ENCODE measurements at places on chromosomes 2 and 18.

- no peak for DNase-seq
Observed at GRCh38 chr2:200677721-200678532, 92.1 kb downstream of the AOX1 start.

- DNase-seq, result no peak
Observed at GRCh38 chr2:54691445-54692135, 31.9 kb upstream of the EML6 start.

GRCh38 chr2:239067196-239067865 is 219.4 kb downstream of the TWIST2 start:
- no peak for DNase-seq

- no peak for DNase-seq
Observed at GRCh38 chr2:237639836-237640220, 12.4 kb downstream of the LRRFIP1 start.

GRCh38 chr2:69791045-69791444 is 38.4 kb upstream of the GMCL1 start:
- peak; percentile 8 for DNase-seq

DNA sequence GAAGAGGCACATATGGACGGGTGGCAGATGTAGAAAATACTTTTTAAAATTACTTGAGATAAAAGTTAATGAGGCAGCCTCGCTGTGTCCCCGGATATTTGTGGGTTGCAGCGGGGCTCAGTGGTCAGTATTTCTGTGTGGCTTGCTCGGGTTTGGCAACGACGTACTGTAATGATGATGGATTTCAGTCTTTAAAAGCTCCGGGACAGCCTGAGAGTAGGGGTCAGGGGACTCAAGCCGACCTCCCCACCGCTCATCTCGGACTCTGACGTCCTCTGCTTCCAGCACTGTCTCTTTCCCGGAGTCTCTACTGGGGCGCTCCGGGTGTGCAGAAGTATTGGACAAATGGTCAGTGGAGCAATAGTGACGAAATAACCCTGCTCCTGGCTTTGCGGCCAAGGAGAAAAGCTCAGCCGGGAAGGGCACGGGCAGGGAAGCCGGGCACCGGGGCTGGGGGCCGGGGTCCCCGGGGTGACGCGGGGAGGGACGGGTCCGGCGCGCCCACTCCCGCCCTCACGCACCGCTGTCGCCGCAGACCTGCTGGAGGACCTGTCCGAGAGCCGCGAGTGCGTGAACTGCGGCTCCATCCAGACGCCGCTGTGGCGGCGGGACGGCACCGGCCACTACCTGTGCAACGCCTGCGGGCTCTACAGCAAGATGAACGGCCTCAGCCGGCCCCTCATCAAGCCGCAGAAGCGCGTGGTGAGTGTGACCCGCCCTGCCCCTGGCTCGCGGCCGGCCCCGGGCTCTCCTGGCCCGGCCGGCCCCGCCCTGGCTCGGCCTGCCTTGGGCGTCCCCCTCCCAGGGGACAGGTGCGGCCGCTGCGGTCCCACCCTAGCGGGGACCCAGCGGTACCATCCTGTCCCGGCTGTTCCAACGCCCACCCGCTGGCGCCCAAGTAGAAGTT is 7.3 kb downstream of the GATA6 start:
- DNase-seq, result no peak

GRCh38 chr2:97664636-97664970 is 759 bp upstream of the ACTR1B start:
- DNase-seq, result no peak

DNA sequence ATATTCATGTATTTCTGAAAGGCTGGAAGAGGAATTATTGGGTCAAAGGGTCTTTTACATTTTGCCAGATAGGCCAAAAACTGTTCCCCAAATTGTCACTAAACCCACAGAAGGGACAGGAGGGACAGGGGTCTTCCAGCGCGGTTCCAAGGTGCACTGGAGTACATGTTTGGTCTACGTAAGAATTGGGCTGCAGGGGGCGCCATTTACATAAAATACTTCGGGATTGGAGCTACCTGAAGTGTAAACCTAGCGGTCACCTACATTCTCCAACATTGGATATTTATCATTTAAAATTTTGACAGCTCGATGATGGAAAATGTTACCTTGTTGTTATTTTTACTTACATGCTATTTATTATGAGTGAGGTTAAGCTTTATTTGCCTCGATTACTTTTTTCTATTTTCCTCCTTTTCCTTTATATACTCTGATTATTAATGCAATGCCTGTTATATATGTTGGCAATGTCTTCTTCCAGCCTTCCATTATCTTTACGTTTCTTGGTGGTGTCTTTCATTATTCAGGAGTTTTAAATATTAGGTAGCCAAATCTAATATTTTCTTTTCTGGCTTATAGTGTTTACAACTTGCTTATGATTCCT is 43.0 kb upstream of the RAB6C start:
- DNase-seq, result no peak

GRCh38 chr18:56112013-56112749 is 524.2 kb upstream of the TCF4 start:
- DNase-seq, result no peak

- no peak for DNase-seq
Observed at GRCh38 chr2:140442319-140442718, 1662.1 kb upstream of the NXPH2 start.

Measured in OCI-LY7 (cell line).